ENCODE measurements at places on chromosomes 16 and 17.

DNA sequence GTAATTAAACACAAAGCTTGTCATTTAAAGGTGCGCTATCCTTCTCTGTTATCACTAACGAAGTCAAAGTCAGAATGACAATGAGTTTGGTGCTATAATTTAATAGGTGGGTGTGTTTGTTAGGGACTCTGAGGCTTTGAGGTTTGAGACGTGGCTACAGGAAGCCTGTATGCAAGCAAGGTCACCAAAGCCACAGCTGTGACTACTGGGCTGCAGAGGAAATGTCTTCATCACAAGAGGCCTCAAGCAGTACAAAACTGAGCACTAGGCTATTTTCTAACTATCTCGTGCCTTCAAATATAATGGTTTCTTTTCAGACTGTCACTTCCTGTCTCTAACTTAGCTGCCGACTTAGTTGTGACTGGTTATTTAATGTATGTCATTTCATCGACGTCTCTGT, 141.2 kb downstream of the AATF start:
- peak; percentile 19 for DNase-seq

GRCh38 chr16:4597174-4597573, 17.5 kb downstream of the UBALD1 start:
- DNase-seq = no peak

GRCh38 chr16:65869261-65869660, 497.2 kb upstream of the CDH5 start:
- DNase-seq = no peak

- DNase-seq = no peak
Observed at GRCh38 chr17:4950746-4951204, at the start of gene ENO3. Gene ENO3 (plus strand): TSS chr17:4951119. CDS start chr17:4951830, 711 bp downstream.

DNA sequence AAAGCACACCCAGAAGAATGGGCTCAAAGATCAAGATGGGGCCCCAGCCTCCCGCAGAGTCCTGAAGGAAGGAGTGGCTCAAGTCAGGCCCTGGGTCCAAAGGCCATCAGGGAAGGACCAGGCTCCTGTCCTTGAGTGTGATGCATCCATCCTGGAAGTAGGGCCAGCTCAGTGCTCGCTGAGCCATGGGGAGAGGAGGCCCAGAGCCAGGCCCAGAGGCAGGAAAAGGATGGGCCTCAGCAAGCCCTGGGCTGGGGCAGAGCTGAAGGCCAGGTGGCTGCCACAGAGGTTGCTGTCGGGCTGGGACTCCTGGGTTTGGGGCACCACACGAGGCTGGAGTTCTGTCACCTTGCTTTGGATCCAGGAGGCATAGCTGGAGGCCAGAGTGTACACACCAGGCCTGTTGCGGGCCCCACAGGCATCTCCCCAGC, 3.7 kb downstream of the PRSS8 start:
- DNase-seq = no peak

DNA sequence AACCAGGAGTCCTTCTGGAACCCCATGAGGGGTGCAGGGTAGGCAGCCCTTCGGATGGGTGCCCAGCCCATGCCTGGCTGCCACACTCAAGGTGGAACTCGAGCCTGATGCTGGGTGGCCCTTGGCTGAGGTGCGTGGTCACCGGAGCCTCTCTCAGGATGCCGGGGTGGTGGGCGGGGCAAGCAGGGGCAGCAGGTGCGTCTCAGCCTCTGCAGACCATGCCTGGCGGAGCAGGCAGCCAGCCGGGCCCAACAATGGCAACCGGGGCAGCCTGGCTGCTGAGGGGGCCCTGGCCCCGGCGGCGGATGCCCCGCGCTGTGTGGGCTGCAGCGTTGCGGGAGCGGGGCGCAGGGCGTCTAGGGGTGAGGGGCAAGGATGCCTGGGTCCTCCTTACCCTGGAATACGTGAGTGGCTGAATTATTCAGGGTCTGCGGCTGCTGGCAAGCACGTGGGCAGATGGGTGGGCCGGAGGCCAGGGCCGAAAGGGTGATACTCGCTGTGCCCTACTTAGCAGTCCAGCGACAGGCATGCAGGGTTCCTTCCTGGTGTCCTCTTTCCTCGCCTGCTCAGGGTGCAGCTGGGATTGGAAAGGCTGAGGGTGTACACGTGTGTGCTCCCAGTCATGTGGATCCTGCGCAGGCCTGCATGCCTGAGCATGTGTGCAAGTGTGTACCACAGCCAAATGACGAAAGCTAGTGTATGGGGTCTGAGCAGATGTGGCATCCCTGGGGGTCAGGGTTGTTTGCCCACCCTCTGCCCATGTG, 14.6 kb downstream of the MYO15A start:
- DNase-seq = no peak

DNA sequence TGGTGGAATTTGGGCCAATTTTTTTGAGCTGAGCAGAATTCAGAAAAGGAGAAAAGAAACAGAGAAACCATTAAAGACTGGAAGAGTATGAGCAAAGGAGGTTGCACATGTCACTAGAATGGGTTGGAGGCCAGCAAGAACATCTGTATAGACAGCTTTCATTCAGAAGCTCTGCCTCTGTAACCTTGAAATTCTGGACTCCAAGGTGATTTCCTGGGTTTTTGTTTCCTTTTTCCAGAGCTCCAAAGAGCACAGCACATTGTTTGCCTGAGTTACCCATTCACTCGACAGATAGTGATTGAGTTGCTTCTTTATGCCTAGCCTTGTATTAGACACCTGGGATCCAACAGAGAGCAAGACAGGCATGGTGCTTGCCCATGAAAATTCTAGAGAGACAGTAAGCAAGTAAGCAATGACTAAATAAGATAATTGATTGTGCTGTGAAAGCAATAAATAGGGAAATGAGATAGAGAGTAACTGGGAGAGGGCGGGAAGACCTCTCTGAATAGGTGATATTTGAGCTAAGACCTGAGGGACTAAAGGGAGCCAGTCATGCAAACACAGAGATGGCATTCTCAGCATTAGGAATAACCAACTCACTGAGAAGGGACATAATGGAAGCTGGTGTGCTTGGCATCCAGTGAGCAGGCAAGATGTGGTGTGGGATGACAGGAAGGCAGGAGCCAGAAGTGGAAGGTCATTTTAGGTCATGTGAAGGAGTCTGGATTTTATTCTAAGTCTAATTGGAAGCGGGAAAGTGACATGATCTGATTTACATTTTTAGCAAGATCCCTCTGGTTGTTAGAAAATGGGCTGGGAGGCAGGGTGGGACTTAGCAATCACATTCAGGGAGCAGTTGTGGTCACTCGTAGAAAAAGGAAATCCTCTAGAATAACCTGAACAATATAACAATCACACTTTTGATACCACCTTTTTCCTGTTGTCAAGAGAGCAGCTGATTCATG, 197.5 kb downstream of the HS3ST3A1 start:
- no peak for DNase-seq

GRCh38 chr16:85568519-85568918, 44.6 kb upstream of the GSE1 start:
- no peak for DNase-seq

Data from stimulated activated effector memory CD8-positive, alpha-beta T cell treated with anti-CD3 and anti-CD28 coated beads, Interleukin-12 subunit alpha, Interleukin-12 subunit beta, amount 100 ng/mL, for 72 hours (primary cell).